Fibroblast of lung (primary cell): ENCODE measurements at places on chromosomes 2 and 18. TPM values are rescaled to one million over a fixed set of nuclear protein-coding genes. Genes with fewer than 3 reads are reported as not detected.

DNMT3A gene
- total RNA-seq: 16.9 and 19.7 TPM in 2 replicates

L3MBTL4 gene
- 0.33 and 1.3 TPM in 2 replicates for total RNA-seq

RAB27B gene
- 0.77 and 0.99 TPM in 2 replicates for total RNA-seq

DGKD gene
- total RNA-seq: 8.2 and 9.9 TPM in 2 replicates

VAMP5 gene
- 45.5 and 69.5 TPM in 2 replicates for total RNA-seq

SERPINB7 gene
- 1.0 and 3.0 TPM in 2 replicates for total RNA-seq

SPTBN1 gene
- 229 and 325 TPM in 2 replicates for total RNA-seq

BOLL gene
- total RNA-seq: not detected in 2 replicates

NEB gene
- total RNA-seq: 0.17 and 0.26 TPM in 2 replicates

CNDP1 gene
- total RNA-seq: not detected in 2 replicates

ACKR3 gene
- 0.17 and 2.3 TPM in 2 replicates for total RNA-seq

CDCA7 gene
- 1.3 and 1.5 TPM in 2 replicates for total RNA-seq

CYP27C1 gene
- not detected in 2 replicates for total RNA-seq

RGPD4 gene
- under 0.01 TPM in 1 of 2 replicates, not detected in the other for total RNA-seq

ASPRV1 gene
- 0.26 and 0.33 TPM in 2 replicates for total RNA-seq

SLC8A1 gene
- 74.0 and 109 TPM in 2 replicates for total RNA-seq

CXCR1 gene
- total RNA-seq: not detected in 2 replicates

ASXL3 gene
- total RNA-seq: 0.51 and 0.66 TPM in 2 replicates
